Activated CD4-positive, alpha-beta T cell treated with anti-CD3 and anti-CD28 coated beads, Interleukin-2, amount 10 ng/mL, durations not matched to agents 24 days and 14 days (primary cell): ENCODE measurements at places on chromosomes 5 and 9. TPM values are rescaled to one million over a fixed set of nuclear protein-coding genes. Genes with fewer than 3 reads are reported as not detected.

PCDHGB2 gene
- 0.63 and 0.97 TPM in 2 replicates for total RNA-seq

OR5C1 gene
- not detected in 2 replicates for total RNA-seq

MLANA gene
- not detected in 2 replicates for total RNA-seq

GRXCR2 gene
- total RNA-seq = not detected in 2 replicates

FOXI1 gene
- total RNA-seq = 0.09 TPM in 1 of 2 replicates, not detected in the other

TLE1 gene
- total RNA-seq = 0.21 TPM in 1 of 2 replicates, not detected in the other

GLT6D1 gene
- not detected in 2 replicates for total RNA-seq

IFNA13 gene
- not detected in 2 replicates for total RNA-seq

ARPC5L gene
- 99.8 and 103 TPM in 2 replicates for total RNA-seq

SMIM32 gene
- not detected in 2 replicates for total RNA-seq

ZNF474 gene
- total RNA-seq = not detected in 2 replicates

ANKRD55 gene
- total RNA-seq = 0.79 and 1.0 TPM in 2 replicates

SNCAIP gene
- not detected in 2 replicates for total RNA-seq

MYO10 gene
- 0.26 and 0.28 TPM in 2 replicates for total RNA-seq

ACOT12 gene
- not detected in 2 replicates for total RNA-seq

PCDHGC5 gene
- total RNA-seq = not detected in 2 replicates

SLC24A2 gene
- total RNA-seq = not detected in 2 replicates

C9orf153 gene
- total RNA-seq = 0.33 and 0.45 TPM in 2 replicates

GNA14 gene
- total RNA-seq = not detected in 2 replicates

ANKRD33B gene
- total RNA-seq = 21.0 and 21.7 TPM in 2 replicates

PRDM9 gene
- not detected in 2 replicates for total RNA-seq

FAM78A gene
- total RNA-seq = 51.6 and 55.1 TPM in 2 replicates

TRIM7 gene
- 2.7 TPM in 2 replicates for total RNA-seq

SETD9 gene
- total RNA-seq = 15.9 and 17.0 TPM in 2 replicates
